NCI-H510A treated with DMSO at 0.1 percent for 48 hours (cell line): ENCODE measurements at places on chromosomes 7 and 10.
A peak's percentile ranks its signal among the peaks of the same experiment; 100 is the strongest.

- no peak for DNase-seq
Measured at GRCh38 chr7:140212100-140212881, 35.5 kb upstream of the KDM7A start.

GRCh38 chr10:96532523-96532922, 18.8 kb upstream of the TLL2 start:
- no peak for DNase-seq

DNA sequence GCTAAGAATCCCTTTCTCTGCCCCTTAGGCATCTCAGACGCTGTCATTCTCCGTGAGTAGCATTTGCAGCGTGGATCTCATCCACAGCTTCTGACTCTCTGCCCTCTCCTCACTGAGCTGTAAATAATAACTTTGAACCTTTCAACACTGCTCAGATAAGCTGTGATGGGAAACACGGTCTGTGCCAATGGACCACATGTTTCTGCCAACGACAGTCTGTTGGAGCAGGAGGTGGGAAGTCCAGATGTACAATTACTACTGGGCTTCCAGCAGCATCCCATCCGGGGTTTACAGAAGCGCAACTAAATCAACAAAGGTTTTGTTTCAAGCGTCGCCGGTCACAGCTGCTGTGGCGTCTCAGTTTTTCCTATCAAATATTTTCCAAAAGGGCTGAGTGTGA, 1110.6 kb downstream of the TYW1 start:
- DNase-seq, result peak; percentile 53

- DNase-seq, result no peak
Measured at GRCh38 chr10:51403521-51403920, 295.9 kb downstream of the CSTF2T start.
